Fibroblast of skin of right quadriceps (primary cell): ENCODE measurements at places on chromosomes 2 and 18.

DNA sequence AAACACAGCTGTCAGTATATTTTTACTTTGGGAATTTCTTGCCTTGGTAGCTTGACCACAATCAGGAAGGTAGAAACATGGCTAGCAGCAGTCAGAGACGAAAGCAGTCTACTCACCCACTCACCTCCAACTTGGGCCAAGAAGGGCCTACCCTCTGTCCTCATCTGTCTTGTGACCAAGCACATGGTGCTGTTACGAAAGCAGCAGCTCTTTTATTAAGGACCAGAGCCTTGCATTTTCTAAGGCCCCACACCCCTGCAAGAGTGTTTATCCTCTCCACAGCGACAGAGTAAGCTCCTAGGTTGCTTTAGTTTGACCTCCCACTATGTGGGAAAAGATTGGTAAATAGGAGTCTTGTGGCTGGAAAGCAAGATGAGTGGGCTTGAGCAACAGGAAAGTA lies 31.3 kb upstream of the MSTN start:
- DNase-seq, result no peak

GRCh38 chr2:59463426-59463825 lies 1090.0 kb downstream of the BCL11A start:
- no peak for DNase-seq

DNA sequence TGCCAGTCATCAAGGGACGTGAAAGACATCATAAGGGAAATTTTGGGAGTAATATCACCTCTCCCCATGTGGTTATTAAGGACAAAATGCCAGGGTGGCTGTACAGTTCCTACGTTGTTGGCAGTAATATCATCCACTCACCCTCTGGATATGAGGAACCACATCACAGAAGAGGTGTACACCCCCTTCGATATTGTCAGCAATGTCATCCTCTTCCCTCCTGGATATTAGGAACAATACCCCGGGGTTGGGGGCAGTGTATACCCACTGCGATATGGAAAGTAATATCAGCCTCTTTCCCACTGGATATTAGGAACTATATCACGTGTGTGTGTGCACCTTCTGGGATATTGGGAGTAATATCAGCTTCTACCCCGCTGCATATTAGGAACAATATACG lies 1933.3 kb downstream of the SUCLG1 start:
- no peak for DNase-seq

DNA sequence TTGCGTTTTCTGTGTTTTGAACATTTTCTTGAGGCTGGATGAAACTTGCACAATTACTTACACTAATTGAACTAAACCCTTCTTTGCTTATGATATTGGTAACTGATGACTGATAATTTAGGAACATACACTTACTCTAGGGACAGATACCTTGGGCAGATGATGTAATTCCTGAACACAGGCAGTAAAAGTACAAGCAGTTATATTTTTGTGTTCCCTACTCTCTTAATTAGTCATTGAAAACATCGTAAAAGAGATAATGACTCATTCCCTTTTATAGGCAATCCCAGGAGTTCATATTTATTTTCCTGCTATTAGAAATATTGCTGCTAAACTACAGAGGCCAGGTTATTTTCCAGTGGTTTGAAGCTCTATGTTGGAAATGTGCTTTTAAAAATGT lies 46.4 kb downstream of the CCDC85A start:
- DNase-seq, result peak; percentile 62
